ENCODE measurements at places on chromosomes 11 and 22. TPM values are rescaled to one million over a fixed set of nuclear protein-coding genes. Genes with fewer than 3 reads are reported as not detected.

The CTTN gene
- 364 TPM for total RNA-seq

The IGF2 gene
- total RNA-seq, result 3.3 TPM

The MISFA gene
- 2.8 TPM for total RNA-seq

The VPREB3 gene
- total RNA-seq, result not detected

GRCh38 chr11:10742460-10743208, 8.4 kb upstream of the CTR9 start:
- DNase-seq, result peak; percentile 77
